ENCODE measurements at places on chromosomes 4 and X.

- DNase-seq = no peak
Measured at GRCh38 chr4:1153567-1154090, 18.8 kb downstream of the SPON2 start.

DNA sequence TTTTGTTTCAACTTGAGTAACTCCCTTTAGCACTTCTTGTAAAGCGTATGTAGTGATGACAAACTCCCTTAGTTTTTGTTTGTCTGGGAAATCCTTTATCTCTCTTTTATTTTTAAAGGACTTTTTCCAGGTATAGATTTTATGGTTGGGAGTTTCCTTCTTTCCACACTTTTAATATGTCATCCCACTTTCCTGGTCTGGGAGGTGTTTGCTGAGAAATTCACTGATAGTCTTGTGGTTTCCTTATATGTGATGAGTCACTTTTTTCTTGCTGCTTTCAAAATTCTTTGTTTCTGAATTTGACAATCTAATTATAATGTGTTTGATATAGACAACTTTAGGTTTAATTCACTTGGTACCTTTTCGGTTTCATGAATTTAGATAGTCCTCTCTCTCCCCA, 353.9 kb downstream of the GPAT3 start:
- no peak for DNase-seq

DNA sequence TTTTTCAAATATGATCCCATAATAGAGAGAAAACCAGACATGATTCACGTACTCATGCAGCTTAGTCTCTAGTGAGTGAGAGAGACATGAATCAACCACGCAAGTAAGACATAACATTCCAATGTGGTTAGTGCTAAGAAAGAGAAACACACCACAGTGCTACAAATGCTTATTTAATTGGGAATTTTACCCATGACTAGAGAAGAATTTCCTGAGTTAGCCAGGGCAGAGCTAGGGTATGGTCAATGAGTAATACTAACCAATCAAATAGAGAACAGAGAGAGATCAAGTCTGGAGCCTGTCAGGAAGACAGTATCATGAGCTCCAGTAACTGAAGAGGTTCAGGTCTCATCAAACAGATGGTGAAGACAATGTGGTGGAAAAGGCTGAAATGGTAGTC, 495.2 kb downstream of the PDGFC start:
- DNase-seq = no peak

- no peak for DNase-seq
Measured at GRCh38 chr4:6727943-6728250, 11.9 kb downstream of the BLOC1S4 start.

DNA sequence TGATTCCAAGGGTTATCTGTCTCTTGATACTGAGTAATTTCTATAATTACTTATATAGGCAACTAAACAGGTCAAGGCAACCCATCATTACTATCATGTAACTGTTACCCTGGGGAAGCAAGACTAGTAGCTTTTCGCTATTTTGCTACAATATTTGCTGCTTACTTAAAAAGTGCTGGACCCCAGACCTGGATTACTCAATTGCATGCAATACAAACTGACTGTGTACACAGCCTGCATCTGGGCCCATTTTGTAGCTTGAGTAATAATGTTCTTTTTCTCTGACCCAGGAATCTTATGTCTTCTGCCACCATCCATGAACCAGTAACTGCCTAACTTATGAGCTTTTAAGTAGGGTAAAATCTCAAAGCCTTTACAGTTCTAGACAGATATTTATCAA, 53.4 kb downstream of the CNOT6L start:
- DNase-seq = no peak

GRCh38 chrX:18674417-18674787, 2.5 kb upstream of the RS1 start:
- DNase-seq = peak; percentile 33

All from activated CD4-positive, alpha-beta T cell treated with anti-CD3 and anti-CD28 coated beads for 36 hours (primary cell).